ENCODE measurements at places on chromosomes 2 and 18.
A peak's percentile ranks its signal among the peaks of the same experiment; 100 is the strongest.

DNA sequence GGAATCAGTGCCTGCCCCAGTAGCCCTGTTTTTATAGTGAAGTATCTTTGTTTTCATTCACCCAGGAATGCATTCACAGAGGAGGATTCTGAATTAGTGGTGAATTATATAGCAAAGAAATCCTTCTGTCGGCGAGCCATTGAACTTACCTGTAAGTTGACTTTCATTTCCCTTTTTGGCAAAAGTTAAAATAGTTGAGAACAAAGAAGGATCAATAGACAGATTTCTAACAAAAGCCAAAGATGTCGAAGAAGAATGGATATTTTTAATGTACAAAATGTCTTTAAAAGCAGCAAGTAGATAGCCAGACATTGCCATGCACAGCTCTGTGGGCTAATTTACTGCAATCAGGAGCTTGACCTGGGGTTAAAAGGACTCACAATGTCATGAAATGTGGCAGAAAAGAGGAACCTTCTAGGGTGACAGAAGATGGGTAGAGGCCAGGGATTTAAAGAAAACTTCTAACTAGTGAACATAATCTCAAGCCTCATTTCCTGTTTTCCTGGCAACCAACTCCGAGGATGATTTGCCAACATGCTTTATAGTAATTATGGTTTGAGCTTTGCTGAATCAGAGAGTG, 53.8 kb upstream of the TMEM87B start:
- peak; percentile 30 for DNase-seq

GRCh38 chr2:51813247-51813646, 781.3 kb upstream of the NRXN1 start:
- DNase-seq = no peak

GRCh38 chr18:66548747-66549146, 55.1 kb downstream of the CDH19 start:
- DNase-seq = peak; percentile 7

GRCh38 chr2:105431367-105432043, 32.7 kb upstream of the FHL2 start:
- DNase-seq = no peak
